ENCODE measurements at places on chromosomes 3 and 15.

GRCh38 chr3:151230646-151231045 is 27.6 kb upstream of the GPR171 start:
- DNase-seq = no peak

GRCh38 chr3:16838561-16838960 is 46.2 kb upstream of the PLCL2 start:
- DNase-seq = no peak

GRCh38 chr3:35641920-35642527 is 2.7 kb downstream of the ARPP21 start:
- DNase-seq = no peak

DNA sequence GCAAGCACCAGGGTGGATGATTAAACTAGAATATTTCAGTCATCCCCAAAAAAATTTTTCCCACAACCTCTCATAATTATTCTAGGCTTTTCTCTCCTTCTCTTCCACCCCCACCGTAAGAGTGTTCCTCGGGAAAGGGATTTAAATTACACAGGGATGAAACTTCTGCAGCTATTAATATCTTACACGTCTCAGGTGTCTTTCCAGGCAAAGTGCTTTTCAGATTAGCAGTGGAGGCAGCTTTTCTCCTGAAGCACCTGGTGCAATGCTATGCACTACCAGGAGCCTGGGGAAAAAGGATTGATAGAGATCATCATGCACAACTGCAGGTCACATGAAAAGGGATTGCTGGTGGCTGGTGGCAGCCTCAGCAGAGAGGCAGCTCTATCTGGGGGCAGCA is 250.4 kb downstream of the NTRK3 start:
- no peak for DNase-seq

GRCh38 chr3:111571907-111572460 is 23.2 kb downstream of the ZBED2 start:
- DNase-seq = no peak

DNA sequence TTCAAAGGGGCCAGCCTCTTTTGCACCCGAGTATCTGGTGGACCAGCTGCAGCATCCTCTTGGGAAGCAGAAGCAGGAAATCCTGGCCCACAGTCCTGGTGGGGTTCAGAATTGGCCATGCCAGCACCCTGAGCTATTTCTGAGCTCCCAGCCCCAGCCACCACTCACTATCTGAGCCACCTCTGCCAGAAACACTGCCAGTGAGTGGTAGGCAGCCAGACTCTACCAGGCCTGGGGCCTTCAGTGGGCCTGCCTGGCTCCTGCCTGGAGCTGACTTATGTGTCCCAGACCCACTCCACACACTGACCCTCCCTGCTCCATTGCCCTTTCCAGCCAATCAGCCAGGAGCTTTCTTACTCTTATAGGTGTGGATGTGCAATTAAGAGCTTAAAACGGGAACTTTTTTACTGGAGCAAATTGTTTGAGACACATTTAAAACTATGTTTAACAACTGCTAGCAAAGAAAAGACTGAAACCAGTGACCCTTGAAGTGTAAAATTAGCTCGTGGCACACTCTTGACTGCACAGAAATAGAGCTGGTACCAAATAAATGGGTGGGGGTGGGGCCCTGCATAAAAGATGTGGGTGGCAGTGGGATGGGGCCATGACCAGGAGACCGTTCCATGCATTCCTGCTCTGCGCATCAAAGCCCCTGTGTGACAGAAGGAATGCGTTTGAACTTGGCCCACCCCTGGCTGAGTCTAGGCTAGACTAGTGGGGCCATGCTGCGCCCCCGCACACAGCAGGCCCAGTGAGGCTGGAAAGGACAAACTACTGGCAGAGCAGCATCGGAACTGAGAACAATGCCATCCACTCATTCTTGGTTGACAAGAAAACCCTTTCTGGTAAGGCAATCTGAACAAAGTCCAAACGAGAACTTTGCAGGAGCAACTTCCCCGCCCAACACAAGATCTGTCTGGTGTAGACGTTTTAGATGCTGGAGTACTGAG is 48.0 kb downstream of the CTNNB1 start:
- no peak for DNase-seq

- DNase-seq = no peak
Observed at GRCh38 chr15:33098094-33099058, 96.1 kb downstream of the FMN1 start.

DNA sequence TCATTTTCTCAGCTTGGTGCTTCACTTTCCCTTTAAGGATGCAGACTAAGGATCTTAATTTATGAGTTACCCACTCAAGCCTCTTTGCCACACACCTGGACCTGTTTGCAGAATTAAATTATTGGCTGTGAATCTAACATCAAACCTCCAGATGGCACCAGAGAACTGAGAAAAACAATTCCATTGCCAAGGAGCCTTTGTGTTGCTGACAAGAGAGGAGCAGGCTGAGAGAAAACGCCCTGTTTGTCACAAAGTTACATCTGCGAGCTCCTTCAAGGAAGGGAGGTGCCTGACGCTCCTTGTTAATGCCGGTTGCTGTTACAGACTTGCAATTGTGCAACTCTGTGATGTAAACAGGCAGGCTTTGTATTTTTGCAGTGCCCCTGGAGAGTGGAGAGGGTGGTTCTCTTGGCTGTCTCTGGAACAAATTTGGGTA is 36.3 kb upstream of the TMC3 start:
- DNase-seq = peak; percentile 33

DNA sequence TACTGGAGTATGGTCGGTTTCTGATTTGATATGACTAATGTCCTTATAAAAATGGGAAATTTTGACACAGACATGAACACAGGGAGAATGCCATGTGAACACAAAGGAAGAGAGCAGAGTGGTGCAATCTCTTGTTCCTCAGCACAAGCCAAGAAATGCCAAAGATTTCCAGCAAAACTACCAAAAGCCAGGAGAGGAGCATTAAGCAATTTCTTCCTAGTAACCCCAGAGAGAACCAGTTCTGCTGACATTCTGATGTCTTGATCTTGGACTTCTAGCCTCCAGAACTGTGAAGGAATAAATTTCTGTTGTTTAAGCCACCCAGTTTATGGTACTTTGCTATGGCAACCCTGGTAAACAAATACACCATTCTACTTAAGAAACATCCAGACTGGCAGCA is 227.8 kb upstream of the MRPL3 start:
- DNase-seq = no peak

DNA sequence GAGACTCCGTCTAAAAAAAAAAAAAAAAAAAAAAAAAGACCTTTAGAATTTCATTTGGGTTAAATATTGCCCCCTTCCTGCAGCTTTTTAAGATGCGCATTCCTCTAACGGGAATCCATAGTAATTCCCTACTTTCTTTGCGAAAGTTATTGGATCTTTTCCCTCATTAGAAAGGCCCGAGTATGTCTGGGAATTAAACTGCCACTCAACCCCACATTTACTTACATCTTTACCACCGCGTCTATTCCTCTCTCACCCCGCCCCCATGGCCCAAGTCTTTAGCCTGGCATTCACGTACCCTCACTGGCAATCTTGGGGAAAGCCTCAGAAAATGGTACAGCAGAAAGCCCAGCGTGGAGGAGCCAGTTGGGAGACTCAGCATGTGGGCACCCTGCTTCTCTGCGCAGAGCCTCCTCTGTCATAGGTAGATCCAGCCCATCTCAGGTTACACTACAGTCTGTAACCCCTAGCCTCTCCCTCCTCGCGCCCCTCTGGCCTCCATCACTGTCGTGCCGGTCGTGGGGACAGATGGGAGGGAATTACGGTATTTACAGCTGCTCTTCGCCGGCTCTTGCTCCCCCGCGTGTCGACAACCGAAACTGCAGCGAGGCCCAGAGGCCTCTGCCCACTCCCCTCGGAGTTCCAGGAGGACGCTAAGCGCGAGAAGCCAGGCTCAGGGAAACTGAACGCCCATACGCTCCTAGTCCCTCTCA is 6.4 kb upstream of the ANKDD1A start:
- DNase-seq = peak; percentile 83

DNA sequence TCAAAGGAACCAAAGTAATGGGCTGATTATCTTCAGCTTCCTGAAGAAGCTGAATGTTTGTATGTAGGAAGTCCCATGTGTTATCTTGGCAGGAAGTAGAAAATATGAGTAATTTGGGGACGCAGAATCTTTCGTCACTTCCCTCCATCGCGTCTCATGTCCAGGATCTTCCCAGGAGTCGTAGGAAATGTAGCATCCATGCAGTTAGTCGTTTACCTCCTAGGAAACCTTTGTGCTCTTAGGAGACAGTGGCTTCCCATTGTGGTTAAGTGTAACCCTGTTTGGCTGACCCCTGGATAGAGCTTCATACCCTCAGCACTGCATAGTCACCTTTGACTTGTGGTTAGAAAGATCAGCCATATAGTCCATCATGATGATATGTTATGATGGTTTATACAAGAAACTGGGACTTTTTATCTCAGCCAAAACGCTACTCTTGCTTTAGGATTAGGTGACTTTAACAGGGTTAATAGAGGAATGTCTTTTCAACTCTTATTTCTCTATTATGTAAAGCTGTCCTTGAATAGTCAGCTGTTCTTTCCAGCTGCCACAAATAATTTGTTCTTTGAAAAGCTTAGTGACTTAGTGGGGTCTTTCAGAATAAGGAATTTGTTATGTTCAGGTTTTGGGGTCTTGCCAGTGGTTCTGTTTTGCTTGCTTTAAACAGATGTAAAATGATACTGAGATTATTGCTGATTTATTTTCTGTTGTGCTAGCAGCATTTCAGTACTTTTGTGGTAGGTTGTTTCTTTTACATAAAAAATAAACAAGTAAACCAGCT is 92.2 kb downstream of the KLHL25 start:
- DNase-seq = no peak

GRCh38 chr3:196757876-196758739 is 18.5 kb downstream of the PAK2 start:
- DNase-seq = no peak

DNA sequence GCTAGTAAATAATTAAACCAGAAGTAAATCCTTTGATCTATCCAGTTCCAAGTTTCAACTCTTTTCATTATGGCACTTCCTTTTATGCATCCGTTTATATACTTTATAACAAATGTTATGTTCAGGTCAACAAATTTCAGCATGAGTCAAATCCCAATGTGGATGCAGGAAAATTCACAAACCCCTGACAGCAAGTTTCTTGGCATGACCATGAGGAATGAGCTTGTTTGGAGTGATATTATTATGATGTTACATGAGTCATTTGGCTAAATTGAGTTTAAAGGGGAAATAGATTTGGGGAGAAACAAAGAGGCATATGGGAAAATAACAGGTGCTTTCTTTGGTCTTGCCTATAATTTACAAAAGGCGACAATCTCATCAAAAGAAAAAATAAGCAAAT is 32.1 kb upstream of the KCNMB2 start:
- no peak for DNase-seq

DNA sequence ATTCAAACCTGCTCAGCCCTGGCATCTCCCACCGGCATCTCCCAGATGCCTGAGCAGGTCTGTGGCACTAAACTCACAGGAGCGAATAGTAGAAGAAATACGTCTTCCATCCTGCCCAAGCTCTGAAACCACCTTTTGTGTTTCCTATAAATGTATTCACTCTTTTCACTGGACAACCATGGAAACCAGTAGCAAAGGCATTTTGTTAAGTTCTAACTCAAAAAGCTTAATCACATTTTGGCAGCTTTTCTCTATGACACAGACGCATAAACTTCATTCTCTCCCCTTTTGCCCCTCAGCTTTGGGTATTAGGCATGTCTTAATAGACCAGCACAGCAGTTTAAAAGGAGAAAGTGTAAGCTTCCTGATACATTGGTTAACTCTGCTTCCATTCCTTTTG is 24.5 kb upstream of the ARNT2 start:
- no peak for DNase-seq

DNA sequence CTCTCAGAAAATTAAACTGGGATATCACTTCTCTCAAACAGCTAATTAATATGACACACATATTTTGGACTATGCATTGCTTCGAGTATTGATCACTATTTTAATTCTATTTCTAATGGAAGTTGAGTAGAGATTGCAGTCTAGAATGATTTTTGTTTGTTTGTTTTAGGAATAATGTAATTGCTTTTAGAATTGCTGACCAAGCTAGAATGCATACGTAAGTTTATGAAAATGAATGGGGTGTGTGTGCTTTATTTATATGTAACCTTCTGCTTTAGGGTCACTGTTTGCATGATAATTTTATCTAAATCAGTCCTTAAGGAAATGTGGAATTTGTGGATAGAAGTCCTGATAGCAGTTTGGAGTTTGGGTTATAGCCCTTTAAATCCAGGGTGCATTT is 371.4 kb downstream of the NR2F2 start:
- DNase-seq = no peak

GRCh38 chr3:190193210-190193609 is 72.5 kb upstream of the P3H2 start:
- DNase-seq = no peak

DNA sequence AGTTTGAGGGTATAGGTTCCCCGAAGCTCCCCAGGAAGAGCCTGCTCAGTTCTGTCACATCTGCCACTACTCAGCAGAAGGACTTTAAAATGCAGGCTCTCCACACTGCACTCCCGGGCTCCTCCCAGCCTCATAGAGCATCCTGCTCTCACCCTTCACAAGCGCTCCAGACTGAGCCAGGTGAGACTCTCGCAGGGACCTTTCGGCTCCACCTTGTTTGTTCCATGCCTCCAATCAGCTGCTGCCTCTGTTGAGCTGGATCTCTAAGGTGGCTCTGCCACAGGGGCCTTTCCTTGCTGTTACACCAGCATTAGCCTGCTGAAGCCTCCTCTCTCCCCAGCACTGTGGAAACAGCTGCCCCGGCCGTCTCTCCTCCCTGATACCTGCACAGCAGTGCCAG is 56.1 kb downstream of the SLCO3A1 start:
- DNase-seq = no peak

DNA sequence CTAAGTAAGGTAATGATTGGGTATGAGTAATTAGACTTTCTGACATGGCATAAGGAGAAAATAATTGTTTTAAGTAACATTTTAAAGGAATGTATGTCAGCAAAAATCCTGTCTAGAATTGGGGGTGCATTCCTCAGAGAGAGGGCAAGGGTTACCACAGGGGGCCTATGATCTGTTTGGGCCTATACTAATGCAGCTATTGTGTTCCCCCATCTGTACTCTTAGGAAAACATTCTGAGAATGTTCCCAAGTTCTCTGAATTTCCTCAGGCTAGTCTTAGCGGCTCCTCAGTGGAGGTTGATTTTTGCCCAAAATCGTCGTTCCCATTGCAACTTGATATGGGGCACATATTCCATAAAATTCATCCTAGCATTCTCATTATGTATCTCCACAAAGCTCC is 1216.4 kb upstream of the GBE1 start:
- DNase-seq = no peak

- DNase-seq = no peak
Observed at GRCh38 chr15:77025941-77026411, 31.1 kb downstream of the PSTPIP1 start.

GRCh38 chr3:64533617-64534317 is 154.0 kb downstream of the ADAMTS9 start:
- peak; percentile 82 for DNase-seq

All from neural crest cell (in vitro differentiated cells).